ENCODE measurements at places on chromosomes 4 and X.

DNA sequence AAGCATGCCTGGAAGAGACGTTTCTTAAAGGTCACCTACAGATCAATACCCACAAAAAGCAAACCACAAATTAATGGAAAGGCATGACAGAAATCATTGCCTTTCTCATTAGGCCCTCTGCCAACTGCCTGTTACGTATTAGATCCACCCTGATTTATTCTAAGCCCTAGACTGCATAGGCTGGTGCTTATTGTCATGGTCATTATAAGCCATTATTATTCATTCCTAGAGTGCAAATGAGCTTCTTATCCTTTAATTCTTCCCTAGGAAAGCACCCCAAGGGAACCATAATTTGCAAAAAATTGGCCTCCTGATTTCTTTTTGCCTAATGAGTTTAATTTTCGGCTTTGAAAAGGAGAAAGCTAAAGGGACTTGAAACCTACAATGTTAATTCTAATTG, 184.2 kb upstream of the GPRIN3 start:
- no peak for DNase-seq

DNA sequence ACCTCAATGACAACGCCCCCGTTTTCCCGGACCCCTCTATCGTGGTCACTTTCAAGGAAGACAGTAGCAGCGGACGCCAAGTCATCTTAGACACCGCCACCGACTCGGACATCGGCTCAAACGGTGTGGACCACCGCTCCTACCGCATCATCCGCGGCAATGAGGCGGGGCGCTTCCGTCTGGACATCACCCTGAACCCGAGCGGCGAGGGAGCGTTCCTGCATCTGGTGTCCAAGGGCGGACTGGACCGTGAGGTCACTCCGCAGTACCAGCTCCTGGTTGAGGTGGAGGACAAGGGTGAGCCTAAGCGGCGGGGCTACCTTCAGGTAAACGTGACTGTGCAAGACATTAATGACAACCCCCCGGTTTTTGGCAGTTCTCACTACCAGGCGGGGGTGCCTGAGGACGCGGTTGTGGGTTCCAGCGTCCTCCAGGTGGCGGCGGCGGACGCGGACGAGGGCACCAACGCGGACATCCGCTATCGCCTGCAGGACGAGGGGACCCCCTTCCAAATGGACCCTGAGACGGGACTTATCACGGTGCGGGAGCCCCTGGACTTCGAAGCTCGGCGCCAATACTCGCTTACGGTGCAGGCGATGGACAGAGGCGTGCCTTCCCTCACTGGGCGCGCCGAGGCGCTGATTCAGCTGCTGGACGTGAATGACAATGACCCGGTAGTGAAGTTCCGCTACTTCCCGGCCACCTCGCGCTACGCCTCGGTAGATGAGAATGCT, 2.2 kb downstream of the FAT4 start:
- peak; percentile 18 for DNase-seq

DNA sequence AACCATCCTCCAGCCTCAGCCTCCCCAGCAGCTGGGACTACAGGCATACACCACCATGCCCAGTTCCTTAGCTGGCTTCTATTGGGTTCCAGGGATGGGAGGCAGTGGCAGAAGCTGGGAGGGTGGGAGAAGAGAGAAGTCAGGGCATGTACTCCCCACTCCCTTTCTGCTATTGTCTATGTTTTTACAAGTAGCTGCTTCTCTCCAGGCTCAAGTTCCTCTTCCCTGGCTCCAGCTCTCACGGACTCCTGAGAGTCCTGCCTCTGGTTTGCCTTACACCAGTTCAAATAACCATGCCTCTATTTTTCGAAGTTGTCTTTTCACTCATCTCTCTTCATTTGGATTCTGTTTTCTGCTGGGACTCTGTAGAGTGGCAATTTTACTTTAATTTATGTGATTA, 2.9 kb downstream of the TBC1D9 start:
- DNase-seq = no peak

DNA sequence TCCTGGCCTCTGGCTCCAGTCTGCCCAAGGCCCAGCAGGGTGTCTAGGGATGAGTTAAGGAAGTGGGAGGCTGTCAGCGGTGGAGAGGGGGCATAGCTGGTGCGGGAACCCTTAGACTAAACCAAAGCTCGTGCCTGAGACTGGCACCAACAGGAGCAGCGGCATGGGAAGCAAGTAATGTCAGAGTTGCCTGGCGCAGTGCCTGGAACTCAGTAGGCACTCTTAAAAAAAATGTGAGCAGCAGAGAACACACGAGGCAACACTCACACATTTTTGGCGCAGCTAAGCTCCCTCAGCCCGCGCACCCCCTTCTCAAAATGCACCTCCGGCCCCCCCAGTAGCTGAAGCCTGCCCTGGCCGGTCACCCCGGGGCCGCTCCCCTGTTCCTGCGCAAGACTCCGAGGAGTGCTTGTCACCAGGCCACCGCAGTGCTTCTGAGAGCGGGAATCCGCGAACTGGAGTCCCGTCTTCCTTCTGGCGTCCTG, 583 bp downstream of the GABRE start:
- DNase-seq = peak; percentile 32

- no peak for DNase-seq
These were observed 144.5 kb downstream of the SMIM20 start for GRCh38 chr4:26058537-26058936.

DNA sequence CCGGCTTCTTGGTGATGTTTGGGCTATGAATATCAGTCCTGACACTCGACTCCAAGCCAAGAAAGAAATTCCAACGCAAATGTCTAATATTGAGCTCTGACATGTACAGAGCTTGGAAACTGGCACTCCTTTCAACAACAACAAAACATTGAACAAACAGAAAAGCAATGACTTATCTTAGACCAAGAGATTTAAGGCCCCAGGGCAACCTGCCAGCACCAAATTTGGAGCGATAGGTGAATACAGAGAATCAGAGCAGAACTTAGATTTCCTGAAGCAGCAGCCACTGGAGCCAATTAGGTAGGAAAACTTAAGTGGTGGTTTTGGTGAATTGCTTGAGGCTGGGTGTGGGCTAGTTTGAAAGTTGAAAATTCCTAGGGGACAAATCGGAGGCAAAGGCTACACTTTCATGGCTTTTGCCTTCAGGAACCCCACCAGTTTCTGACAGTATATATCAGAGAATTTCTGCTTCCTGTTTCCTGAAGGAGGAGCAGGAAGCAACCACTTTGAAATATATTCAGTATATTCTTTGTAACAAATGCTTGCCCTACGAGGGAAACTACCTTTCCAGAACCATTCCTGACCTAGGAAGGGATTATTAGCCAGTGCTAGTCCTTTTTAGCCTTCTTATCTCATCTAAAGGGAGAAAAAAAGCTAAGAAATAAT, 10.1 kb upstream of the FMR1 start:
- no peak for DNase-seq
